ENCODE measurements at places on chromosomes 11 and 22. TPM values are rescaled to one million over a fixed set of nuclear protein-coding genes. Genes with fewer than 3 reads are reported as not detected.

Gene CSF2RB
- 12.0 TPM for total RNA-seq

Gene TSGA10IP
- total RNA-seq, result not detected

GRCh38 chr11:21066030-21066429, 396.6 kb downstream of the NELL1 start:
- DNase-seq, result no peak

DNA sequence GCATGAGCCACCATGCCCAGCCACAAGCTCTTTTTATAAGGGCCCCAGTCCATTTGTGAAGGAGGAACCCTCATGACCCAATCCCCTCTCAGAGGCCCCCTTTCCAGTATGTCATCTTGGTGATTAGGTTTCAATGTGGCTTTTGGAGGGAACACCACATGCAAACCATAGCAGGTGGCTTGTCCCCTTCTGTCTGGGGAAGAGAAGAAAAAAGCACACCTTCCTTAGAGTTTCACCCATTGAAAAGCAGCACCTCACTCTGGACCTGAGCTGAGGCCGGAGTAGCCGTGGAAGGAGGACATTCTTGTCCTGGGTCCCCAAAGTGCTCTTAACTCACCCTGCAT, 25.4 kb downstream of the NEAT1 start:
- DNase-seq, result no peak

- no peak for DNase-seq
Observed at GRCh38 chr11:10488934-10489691, 34.0 kb downstream of the AMPD3 start.

Gene SHANK2
- total RNA-seq, result 10.5 TPM

- DNase-seq, result no peak
Observed at GRCh38 chr11:33040033-33040861, 875 bp downstream of the TCP11L1 start.

DNA sequence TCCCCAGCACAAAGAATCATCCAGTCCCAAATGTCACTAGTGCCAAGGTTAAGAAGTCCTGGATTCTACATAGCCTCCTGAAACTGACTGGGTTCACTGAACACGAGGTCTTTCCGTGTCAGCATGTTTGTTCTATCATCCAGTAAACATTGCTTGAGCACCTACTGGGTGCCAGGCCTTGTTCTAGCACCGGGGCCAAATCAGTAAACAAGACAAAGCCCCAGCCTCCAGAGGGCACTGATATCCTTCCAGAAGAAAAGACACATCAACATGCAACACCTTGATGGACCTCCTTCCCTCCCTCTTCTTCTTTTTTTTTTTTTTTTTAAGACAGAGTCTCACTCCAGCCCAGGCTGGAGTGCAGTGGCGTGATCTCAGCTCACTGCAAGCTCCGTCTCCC, 26.9 kb downstream of the TPST2 start:
- DNase-seq, result no peak

DNA sequence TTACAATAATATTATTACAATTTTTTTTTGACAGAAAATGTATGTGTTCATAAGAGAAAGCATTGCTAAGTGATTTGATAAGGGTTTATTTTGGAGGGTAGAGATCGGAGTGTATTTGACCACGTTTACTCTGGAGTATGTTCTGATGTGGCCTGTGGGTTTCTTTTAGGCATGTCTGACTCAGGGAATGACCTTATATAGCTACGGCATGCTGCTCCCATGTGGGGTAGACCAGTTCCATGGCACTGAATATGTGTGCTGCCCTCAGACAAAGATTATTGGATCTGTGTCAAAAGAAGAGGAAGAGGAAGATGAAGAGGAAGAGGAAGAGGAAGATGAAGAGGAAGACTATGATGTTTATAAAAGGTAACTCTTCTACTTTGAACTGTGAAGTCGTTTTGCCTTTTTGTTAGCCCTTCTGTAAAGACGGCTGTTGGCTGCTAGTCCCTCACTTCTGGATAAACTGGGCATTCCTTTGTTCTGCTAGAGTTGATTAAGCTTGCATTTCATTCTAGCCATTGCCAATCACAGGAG, 38.1 kb upstream of the ST14 start:
- DNase-seq, result no peak

- DNase-seq, result no peak
Observed at GRCh38 chr22:26576026-26576680, 13.8 kb downstream of the TPST2 start.

Gene BEST1
- total RNA-seq, result 0.08 TPM

- DNase-seq, result no peak
Observed at GRCh38 chr11:85539740-85540139, 87.4 kb downstream of the DLG2 start.

DNA sequence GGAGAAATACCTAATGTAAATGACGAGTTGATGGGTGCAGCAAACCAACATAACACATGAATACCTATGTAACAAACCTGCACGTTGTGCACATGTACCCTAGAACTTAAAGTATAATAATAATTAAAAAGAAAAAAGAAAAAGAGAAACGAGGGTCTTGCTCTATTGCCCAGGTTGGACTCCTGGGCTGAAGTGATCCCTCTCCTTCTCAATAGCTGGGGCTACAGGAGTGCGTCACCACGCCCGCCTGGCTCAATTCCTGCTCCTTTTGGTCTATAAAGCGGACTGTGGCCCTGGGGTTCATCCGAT, 521 bp upstream of the PTS start:
- DNase-seq, result no peak

Gene EHF
- total RNA-seq, result not detected

Gene RTCB
- total RNA-seq, result 107 TPM

- DNase-seq, result peak; percentile 4
Observed at GRCh38 chr11:29482510-29482909, 534.3 kb downstream of the KCNA4 start.

GRCh38 chr11:19938169-19938856, 222.0 kb downstream of the DBX1 start:
- peak; percentile 68 for DNase-seq

GRCh38 chr22:31260474-31260856, 31.8 kb downstream of the PIK3IP1 start:
- no peak for DNase-seq

Gene SCUBE1
- 54.7 TPM for total RNA-seq

- DNase-seq, result no peak
Observed at GRCh38 chr22:19526702-19527111, 2.5 kb upstream of the CLDN5 start.

- peak; percentile 69 for DNase-seq
Observed at GRCh38 chr11:111541254-111542061, 938 bp downstream of the LAYN start.

Gene EFCAB6
- total RNA-seq, result 0.69 TPM

- no peak for DNase-seq
Observed at GRCh38 chr11:71322861-71323582, 70.6 kb upstream of the SHANK2 start.

Data from endothelial cell (in vitro differentiated cells).